EH (cell line): ENCODE measurements at places on chromosomes 2 and 18.
A peak's percentile ranks its signal among the peaks of the same experiment; 100 is the strongest.

DNA sequence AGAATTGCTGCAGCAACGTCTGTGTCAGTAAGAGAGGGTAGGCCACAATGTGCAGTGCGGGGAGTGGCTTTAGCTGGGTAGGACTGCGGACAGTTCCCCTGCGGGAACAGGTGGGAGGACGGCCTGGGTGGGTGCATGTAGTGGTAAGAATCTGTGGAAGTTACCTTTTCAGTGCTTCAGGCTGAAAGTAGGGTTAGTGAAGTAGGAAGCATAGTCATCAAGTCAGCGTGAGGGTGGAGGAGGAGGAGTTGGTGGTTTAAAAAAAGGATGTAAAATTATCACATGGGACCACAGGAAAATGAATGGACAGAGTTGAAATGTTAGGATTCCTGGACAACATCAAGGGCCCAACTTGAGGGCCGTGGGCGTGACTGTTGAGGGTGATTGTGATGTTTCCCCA, 13.2 kb downstream of the CEP192 start:
- DNase-seq = no peak

- DNase-seq = peak; percentile 98
Measured at GRCh38 chr2:118123561-118124232, 35.4 kb downstream of the INSIG2 start.

GRCh38 chr2:25418944-25419677, 77.4 kb upstream of the DNMT3A start:
- peak; percentile 21 for DNase-seq

DNA sequence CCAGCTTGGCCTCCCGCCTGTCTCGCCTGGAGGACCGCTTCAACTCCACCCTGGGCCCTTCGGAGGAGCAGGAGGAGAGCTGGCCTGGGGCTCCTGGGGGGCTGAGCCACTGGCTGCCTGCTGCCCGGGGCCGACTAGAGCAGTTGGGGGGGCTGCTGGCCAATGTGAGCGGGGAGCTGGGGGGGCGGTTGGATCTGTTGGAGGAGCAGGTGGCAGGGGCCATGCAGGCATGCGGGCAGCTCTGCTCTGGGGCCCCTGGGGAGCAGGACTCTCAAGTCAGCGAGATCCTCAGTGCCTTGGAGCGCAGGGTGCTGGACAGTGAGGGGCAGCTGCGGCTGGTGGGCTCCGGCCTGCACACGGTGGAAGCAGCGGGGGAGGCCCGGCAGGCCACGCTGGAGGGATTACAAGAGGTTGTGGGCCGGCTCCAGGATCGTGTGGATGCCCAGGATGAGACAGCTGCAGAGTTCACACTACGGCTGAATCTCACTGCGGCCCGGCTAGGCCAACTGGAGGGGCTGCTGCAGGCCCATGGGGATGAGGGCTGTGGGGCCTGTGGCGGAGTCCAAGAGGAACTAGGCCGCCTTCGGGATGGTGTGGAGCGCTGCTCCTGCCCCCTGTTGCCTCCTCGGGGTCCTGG, 3.7 kb upstream of the KHK start:
- DNase-seq = no peak

GRCh38 chr18:6521803-6522418, 107.2 kb upstream of the L3MBTL4 start:
- DNase-seq = peak; percentile 48

DNA sequence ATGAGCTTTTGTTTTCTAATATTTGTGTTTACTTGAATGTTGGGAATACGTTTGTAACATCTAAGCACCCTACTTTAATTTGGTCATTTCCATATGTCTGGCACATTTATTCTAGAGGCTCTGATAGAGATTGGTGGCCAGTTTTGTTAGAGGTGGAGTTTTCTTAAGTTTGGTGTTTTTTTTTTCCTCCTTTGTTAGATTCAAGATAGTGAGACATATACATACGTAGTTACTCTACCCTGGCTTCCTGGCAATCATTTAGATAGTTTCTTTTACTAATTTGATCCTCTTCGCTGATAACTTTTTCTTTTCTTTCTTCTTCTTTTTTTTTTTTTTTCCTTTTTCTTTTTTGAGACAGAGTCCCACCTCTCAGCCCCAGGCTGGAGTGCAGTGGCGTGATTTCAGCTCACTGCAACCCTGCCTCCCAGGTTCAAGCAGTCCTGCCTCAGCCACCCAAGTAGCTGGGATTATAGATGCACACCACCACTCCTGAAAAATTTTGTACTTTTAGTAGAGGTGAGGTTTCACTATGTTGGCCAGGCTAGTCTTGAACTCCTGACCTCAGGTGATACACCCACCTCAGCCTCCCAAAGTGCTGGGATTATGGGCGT, 26.6 kb downstream of the SMCHD1 start:
- DNase-seq = no peak

DNA sequence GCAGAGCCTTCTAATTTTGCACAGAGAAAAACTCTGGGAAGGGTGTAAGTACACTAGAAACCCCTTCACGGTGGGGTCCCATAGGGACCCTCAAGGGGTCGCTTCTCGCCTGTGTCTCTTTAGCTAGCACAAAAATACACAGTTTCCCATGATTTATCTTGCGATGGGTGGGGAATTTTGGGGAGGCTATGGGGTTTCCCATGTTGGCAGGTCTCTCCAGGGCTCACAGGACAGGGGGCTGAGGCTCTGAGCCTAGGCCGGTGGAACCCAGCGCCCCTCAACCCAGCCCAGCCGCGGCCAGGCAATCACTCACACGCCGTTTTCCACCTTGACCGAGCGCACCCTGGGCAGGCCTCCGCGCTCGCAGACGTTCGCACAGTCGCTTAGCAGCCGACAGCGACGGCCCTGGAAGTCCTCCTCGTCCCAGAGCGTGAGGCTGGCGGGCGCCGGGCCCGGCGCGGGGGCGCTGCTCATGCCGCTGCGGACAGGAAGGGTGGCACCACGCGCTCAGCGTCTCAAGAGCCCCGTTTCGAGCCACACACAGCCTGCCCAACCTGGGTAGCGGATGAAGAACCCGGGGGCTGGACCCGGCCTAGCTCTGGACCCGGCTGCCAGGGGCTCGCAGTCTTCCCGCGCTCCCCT, 398 bp downstream of the CRYBA2 start:
- DNase-seq = no peak

DNA sequence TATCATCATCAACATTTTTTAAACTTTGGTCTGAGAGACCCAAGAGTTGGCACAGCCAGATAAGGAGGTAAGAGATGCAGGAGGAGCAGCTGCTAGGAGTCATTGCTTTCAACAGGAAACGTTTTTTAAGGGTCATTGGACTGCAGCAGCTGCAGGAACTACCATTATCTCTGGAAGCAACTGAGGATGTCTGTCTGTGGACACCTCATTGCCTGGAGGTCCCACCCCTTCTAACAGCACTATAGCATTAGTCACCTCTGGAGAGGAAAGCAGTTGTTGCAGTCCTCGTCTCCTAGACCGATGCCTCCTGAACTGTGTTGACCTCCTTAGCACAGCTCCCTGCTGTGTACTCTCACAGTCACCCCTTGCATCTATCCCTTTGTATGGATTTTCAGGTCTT, 21.5 kb upstream of the FSHR start:
- no peak for DNase-seq

- DNase-seq = no peak
Measured at GRCh38 chr2:38178119-38178518, 102.2 kb upstream of the CYP1B1 start.

DNA sequence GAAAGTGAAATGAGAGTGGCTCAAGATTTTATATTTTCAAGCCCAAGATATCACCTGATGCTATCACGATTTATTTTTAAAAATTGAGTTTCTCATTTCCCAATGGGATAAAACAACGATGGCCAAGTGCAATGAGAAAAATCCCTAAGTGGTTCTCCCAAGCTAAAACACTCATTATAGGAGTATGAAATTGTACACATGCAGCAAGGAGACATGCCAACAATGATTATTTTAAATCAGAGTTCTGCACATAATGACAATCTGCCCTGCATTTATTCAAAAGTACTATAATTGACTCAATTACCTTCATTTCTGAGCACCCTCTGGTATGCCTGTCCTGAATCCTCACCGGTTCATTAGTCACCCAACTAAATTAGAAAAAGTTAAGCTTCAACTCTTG, 12.7 kb downstream of the CYTIP start:
- no peak for DNase-seq

GRCh38 chr2:201419057-201419635, 32.1 kb downstream of the TRAK2 start:
- peak; percentile 65 for DNase-seq

- no peak for DNase-seq
Measured at GRCh38 chr2:69644506-69644979, 1.0 kb upstream of the AAK1 start.

- peak; percentile 63 for DNase-seq
Measured at GRCh38 chr2:10303694-10304378, 1.1 kb downstream of the HPCAL1 start.

- DNase-seq = no peak
Measured at GRCh38 chr2:240512109-240512485, 45.7 kb downstream of the ANKMY1 start.

DNA sequence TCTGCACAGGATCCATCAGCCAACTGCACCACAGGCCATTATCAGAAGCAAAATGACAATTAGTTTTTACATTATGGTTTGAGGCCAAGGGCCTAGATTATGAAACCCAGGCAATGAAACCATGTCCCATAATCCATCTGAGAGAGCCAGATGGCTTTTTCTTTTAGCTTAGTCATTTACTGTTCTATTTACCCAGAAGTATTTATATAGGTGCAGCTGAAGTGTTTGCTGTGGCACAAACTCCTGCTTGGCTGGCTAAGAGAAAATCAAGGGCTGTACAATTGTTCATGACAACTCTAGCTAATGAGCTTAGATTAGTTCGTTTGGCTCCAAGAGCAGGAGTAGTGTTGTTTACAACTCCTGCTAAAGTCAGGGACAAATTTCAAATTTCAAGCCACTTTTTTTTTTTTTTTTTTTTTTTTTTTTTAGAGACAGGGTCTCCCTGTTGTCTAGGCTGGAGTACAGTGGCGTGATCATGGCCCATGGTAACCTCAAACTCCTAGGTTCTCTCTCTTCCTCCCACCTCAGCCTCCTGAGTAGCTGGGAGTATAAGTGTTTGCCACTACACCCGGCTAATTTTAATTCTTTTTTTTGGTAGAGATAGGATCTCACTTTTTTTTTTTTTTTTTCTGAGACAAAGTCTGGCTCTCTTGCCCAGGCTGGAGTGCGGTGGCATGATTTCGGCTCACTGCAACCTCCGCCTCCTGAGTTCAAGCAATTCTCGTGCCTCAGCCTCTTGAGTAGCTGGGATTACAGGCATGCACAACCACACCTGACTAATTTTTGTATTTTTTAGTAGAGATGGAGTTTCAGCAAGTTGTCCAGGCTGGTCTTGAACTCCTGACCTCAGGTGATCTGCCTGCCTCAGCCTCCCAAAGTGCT, 18.4 kb upstream of the REV1 start:
- DNase-seq = no peak

GRCh38 chr2:189511960-189512319, 68.6 kb downstream of the SLC40A1 start:
- DNase-seq = no peak

DNA sequence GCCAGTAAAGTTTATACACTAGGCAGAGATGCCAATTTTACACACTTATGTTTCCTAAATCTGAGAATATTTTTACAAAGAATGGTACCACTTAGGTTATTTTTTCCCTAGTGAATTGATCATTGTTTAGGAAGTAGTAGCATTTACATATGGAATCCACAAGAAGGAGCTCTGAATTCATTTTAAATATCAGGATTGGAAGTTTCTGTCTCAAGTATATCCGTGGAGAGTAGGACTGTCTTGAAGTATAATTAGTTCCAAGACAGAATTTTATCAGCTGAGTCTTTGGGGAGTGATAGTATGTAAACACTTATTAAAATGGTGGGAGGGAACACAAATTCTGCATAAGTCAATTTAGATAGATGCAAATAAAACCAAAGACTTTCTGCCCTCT, 82.3 kb upstream of the FAM98A start:
- peak; percentile 39 for DNase-seq
